ENCODE measurements at places on chromosomes 13 and 19.

DNA sequence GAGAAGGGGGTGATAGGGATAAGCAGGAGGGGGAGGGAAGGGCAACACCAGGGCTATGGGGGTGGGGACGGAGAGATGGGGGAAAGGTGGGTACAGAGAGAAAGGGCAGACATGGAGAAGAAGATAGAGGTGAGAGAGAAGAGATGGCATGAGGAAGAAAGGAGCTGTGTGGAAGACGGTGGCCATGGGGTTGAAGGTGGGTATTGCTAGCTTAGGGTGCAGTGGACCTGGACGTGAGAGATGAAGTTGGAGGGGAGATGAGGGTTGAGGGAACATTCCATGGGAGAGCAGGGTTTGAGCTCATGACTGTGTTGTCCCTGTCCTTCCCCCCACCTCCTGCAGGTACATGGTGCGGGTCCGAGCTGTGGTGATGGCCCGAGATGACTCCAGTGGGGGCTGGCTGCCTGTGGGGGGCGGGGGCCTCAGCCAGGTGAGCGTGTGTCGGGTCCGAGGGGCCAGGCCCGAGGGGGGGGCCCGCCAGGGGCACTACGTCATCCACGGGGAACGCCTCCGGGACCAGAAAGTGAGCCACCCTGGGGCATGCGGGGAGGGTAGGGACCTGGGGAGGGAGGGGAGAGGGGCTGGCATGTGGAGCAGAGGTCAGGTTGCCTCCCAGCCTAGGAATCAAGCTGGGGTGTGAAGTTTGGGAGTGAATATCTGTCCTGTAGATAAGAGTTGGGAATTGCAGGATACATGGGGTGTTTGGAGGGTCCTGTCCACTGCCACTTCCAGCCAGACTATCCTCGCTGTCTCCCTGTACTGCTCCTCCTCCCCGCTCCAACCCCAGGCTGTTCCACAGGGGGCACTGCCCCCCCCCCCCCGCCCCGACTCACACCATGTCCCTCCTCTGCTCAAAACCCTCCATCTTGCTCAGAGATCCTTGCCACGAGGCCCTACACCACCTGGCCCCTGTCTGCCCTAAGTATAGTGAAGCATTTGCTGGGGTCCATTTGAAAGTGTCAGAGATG is 1.7 kb downstream of the SPRED3 start:
- DNase-seq, result no peak

GRCh38 chr19:10517760-10518443 is 655 bp upstream of the S1PR5 start:
- peak; percentile 75 for DNase-seq

- DNase-seq, result no peak
Measured at GRCh38 chr13:33017323-33017929, 1.2 kb downstream of the KL start.

DNA sequence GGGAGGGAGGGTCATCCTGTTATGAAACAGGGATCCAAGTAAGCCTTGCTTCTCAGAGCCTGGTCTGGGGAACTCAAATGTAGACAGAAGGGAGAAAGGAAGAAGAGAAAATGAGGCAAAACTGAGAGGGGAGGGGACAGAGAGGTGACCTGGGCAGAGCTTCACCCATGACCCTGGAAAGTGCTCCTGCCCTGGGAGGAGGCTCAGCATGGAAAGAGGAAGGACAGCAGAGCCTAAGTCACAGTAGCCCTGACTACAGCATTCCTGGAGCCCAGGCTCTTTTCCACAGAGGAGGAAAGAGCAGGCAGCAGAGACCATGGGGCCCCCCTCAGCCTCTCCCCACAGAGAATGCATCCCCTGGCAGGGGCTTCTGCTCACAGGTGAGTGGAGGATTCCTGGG is at the start of gene CEACAM3:
CEACAM3 (plus strand) TSS at position 226 of the 400 bp plus-strand sequence; CDS start at position 317, 91 bp downstream.
- no peak for DNase-seq

DNA sequence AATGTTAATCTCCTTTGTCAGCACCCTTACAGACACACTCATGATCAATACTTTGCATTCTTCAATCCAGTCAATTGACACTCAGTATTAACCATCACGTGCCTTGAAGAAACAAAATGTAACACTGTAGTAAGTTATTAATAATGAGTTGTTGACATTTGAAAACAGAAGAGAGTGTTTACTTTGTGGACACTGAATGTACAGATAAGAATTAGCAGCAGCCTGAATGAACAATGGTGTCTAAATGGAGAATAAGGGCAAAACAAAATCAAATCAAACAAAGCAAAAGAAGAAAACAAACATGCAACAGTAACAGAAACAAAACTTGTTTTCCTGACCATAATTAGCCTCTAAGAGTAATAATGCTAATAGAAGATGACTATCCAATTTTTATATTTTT is 1191.1 kb upstream of the MIR17HG start:
- no peak for DNase-seq

Data from anterior cingulate cortex (tissue), 58 donors.